ENCODE measurements at places on chromosomes 7 and 10.

GRCh38 chr10:133420579-133420978 is 3.8 kb downstream of the SPRN start:
- no peak for DNase-seq

DNA sequence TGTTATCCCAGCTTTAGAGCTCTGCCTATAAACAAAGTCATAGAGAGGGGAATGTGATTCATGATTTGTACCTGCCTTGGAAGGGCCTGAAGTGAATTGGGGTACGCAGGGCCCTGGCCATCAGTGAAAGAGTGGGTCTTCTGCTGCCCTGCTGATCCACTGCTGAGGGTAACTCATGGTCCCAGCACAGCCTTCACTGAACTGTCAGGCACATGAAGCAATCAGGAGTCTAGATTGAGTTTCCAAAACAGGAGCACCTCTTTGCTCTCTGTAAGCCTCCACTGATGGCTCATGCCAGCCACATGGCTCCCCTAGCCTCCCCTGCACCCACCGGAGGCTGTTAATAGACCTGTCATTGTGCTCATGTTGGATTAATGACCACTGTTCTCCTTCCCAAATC is 217.6 kb downstream of the KCNMA1 start:
- no peak for DNase-seq

- DNase-seq = no peak
Measured at GRCh38 chr10:113801569-113801968, 50.1 kb downstream of the PLEKHS1 start.

GRCh38 chr7:73565675-73566340 is 8.3 kb upstream of the BCL7B start:
- no peak for DNase-seq

DNA sequence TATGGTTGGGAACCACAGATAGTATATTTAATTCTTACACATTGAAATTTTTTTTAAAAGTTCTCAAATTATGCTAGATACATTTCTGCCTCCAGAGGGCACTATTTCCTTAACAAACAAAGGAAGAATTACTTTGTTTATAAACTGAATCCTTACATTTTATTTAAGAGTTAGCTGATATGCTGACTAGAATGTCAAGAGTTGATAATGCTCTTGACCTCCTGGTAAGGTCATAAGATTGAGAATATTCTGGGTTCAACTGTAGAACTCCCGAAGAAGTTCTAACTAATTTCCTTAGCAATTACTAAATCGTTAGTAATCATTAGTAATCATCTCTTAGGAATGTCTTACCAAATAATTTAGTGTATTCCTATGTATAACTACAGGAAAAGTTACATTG is 95.3 kb upstream of the CYP26C1 start:
- no peak for DNase-seq

DNA sequence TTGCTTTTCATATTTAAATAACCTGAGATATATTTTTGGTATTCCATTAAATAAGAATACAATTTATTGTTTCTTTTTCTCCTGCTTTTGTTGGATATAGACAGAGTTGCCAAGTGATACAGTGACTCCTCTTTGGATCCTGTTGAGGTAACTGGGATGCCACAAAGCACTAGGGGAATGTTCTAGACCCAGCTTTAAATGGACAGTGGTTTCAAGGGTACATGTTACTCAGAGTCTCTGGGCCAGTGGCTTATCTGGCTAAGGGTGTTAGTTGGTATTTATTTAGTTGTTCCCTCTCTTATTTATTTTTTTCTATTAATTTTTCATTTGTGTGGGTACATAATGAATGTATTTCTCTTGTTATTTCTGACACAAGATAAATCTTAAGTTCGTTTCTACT is 9.1 kb downstream of the GBF1 start:
- DNase-seq = no peak

- DNase-seq = no peak
Measured at GRCh38 chr10:650441-650851, 39.0 kb downstream of the DIP2C start.

DNA sequence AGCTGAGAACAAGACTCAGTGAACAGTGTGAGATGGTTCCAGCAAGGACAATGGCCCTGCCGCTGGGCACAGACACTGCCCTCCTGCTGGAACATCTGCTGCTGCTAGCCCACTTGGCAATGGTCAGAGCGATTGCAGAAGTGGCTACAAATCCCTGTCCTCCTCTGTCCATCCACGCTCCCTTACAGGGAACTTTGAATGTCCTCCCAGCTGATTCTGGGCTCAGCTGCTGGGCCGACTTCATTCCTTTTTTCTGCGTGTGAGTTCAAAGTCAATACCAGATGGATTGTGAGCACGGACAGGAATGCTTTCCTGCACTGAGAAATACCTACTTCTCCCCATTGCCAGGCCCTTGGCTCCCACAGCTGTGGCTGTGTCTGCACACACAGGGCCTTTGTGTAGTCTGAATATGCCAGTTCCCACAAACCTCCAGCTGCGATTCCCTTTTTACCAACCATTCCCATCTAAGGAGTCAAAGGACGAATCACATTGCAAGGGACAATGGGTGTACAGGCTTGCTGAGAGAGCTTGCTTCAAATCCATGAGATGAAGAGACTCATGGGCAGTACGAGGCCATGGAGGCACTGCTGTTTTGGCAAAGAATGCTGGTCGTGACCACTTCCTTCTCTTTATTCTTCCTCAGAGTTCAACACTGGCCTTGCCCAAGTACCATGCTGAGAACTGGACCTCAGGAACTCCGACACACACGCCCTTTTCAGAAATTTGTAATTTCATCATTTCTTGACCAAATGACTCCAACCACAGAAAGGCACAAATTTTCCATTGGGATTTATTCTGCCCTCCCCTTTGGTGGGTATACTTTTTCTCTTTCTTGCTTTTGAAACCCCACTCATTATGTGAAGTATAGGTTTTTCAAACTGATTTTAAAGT is 44.2 kb downstream of the BPGM start:
- DNase-seq = no peak

DNA sequence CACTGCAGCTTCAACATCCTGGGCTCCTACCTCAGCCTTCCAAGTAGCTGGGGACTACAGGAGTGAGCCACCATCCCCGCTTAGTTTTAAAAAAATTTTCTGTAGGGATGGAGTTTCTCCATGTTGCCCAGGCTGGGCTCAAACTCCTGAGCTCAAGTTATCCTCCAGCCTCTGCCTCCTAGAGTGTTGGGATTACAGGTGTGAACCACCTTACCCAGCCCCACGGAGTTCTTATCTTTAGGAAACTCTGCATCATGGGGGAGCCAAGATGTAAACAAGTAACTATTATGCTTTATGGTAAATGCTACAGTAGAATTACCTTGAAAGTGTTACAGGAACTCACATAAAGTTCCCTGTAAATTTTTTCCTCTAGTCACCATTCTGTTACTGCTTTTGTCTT is 65.3 kb downstream of the PHTF2 start:
- DNase-seq = no peak

DNA sequence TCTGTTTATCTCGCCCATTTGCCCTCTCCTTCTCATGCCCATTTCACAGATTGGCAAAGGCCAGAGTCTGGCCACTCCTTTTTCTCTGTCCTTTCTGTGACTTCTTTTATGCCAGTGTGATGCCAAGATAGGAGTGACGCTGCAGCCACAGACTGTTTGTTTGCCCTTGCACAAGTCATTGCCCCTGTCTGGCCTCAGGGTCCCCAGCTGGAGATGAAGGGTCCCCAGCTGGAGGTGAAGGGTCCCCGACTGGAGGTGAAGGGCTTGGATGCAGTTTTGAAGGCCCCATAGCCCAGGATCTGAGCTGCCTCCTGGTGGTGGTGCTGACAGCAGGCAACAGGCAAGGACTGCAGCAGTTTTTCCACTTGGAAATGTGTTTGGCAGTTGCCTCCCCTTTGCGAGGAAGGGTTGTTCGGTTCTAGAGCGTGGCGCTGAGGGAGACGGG is 50.8 kb upstream of the SLC29A3 start:
- DNase-seq = no peak

GRCh38 chr10:3491571-3491970 is 293.4 kb downstream of the KLF6 start:
- DNase-seq = no peak

DNA sequence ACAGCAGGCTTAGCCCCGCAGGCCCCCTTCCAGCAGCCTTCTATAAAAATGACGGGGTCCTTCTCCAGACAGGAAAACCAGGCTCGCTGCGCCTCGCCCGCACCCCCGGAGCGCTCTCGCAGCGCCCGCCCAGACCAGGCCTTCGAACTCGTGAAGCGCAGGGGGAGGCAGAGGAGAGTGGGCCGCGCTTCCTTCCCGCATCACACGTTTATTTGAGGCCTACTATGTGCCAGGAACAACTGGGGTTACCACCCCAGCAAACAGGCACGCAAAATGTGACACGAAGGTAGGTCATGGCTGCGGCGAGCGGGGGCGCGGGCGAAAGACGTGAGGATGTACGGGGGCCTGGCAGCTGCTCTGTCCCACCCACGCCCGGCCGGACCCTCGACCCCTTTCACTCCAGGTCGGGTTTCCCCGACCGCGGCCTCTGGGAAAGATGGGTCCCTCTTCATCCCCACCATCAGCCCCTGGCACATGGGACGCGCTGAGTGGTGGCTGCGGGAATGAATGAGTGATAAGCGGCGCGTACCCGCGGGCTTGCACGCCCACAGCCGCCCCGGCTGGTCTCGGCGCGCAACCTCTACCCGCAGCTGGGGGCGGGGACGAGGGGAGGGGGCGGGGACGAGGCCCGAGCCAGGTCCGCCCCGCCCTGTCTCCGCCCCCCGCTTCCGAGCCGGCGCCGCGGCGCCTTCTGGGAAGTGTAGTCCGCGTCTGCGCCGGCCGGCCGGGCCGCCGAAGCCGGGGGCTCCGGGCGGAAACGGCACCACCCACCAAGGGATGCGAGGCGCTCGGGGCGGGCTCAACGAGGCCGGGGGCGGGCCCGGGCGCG is 59.1 kb downstream of the ZNF467 start:
- peak; percentile 90 for DNase-seq

DNA sequence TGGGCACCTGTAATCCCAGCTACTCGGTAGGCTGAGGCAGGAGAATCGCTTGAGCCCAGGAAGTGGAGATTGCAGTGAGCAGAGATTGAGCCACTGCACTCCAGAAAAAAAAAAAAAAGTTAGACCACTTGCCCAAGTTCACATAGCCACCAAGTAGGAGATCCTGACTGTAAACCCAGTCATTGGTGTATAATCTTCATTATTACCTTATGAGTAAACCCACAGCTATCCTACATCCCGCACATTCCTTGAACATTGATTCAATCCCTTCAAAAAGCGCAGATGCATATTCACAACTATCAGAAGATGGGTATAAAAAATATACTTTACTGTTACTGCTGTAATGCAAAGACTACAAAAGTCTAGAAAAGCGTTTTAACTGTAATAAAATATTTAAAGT is 512.9 kb downstream of the SUGCT start:
- no peak for DNase-seq

- no peak for DNase-seq
Measured at GRCh38 chr10:62694537-62695126, 109.9 kb upstream of the ADO start.

GRCh38 chr7:90445633-90446032 is 23.8 kb upstream of the PTTG1IP2 start:
- no peak for DNase-seq

- DNase-seq = no peak
Measured at GRCh38 chr7:21828841-21829240, 116.9 kb downstream of the CDCA7L start.

DNA sequence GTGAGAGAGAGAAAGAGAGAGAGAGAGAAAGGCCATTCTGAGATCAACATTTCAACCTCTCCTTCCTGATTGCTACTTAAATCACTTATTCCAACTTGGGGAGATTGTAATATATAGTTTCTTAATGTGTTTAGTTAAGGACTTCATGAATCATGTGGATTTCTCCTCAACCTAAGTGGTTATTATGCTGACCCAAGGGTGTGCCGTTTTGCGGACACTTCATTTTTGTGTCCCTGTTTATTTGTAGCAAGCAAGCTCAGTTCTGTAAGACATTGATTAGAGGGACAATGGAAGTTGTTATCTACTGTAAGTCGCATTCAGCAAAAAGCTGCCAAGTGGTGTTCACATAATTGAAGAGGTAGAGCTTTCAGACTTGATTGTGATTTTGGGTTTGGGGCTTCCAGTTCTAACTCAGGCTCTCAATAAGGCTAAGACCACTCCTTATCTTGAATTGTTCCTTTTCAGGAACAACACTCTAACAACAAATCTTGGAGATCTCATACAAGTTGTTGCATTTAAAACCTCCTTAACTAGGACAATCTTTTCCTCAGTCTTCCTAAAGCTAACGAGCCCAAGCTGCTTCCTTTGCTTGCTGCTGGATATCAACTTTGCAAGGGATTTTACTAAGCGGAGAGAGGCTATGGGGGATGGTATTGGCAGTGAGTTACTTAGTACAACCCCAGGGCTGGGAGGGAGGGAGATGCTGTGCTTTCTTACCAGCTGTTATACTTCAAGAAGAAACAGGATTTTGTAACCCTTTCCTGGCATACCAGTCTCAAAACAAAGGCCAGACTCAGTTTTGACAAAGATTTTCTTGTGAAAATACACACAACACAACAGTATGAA is 19.8 kb upstream of the COL1A2 start:
- no peak for DNase-seq

- no peak for DNase-seq
Measured at GRCh38 chr7:69429911-69430383, 168.3 kb upstream of the AUTS2 start.

DNA sequence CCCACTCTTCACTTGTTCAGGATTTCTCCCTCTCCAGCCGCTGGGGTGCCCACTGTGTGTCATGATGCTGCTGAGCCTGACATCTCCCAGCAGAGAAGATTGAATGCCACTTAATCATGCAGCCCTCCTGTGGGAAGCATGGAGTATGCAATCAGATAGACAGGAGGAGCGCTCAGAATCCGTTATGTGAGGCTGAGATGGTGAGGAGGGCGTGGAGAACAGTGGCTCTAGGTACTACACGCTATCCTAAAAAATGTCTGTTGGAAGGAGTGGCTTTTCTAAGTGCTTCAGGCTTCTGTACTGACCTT is 334.3 kb downstream of the LRMDA start:
- DNase-seq = no peak

- DNase-seq = no peak
Measured at GRCh38 chr7:151727579-151728285, 149.2 kb downstream of the PRKAG2 start.

- DNase-seq = no peak
Measured at GRCh38 chr7:113000316-113001020, 86.2 kb downstream of the GPR85 start.

DNA sequence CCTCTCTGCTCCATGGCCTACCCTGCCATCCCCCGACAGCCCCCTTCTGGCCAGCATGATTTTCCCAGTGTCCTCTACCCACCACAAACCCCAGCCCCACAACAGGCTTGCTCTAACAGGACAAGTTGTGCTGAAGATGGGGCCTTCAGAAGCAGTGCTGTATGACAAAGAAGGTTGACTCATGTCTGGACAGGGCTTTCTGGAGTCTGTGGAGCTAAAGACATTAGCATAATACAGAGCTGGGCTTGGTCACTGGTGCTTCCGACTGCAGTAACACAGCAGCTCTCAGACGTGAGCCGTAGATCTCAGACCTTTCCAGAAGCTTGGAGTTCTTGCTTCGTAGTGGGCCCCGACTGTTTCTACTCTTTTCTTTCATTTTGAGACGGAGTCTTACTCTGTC is 100.5 kb downstream of the GTF2IRD1 start:
- no peak for DNase-seq

GRCh38 chr10:96501985-96502384 is 11.7 kb downstream of the TLL2 start:
- no peak for DNase-seq
